ENCODE measurements at places on chromosomes 3 and 15.

- no peak for DNase-seq
These were observed 142.0 kb downstream of the ADAMTS17 start for GRCh38 chr15:100199711-100200286.

DNA sequence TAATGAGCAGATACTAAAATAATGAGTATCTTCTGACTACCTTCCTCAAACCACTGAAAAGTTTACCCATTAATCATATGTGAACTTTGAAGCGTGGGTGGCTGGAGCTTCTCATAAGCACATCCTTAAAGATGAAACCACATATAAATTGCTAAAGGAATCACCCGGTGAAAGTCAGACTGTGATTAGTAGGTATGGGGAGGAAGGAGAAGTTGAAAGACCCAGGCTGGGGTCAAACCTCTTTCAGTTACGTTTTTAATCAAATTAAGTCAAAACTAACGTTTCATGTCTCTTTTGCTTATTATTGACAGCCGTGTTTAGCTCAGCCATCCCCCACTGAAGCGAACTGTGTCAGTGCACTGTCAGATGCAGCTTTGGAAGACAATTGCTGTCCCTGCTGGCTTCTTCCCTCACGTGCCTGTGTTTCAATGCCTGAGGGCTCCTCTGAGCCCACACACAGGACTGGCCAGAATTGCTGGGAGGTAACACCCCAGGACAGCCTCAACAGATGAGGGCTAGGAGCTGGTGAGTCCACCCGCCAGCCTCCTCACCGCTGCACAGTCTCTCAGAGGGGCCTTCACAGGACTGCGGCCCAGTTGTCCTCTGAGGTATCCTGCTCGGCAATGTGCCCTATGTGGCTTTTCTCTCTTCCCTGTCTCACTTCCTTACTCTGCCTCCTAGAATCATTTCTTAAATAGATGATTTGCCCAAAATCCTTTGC, 29.3 kb upstream of the SH3BP5 start:
- DNase-seq, result peak; percentile 31

GRCh38 chr15:77162872-77163633, 92.1 kb upstream of the TSPAN3 start:
- no peak for DNase-seq

DNA sequence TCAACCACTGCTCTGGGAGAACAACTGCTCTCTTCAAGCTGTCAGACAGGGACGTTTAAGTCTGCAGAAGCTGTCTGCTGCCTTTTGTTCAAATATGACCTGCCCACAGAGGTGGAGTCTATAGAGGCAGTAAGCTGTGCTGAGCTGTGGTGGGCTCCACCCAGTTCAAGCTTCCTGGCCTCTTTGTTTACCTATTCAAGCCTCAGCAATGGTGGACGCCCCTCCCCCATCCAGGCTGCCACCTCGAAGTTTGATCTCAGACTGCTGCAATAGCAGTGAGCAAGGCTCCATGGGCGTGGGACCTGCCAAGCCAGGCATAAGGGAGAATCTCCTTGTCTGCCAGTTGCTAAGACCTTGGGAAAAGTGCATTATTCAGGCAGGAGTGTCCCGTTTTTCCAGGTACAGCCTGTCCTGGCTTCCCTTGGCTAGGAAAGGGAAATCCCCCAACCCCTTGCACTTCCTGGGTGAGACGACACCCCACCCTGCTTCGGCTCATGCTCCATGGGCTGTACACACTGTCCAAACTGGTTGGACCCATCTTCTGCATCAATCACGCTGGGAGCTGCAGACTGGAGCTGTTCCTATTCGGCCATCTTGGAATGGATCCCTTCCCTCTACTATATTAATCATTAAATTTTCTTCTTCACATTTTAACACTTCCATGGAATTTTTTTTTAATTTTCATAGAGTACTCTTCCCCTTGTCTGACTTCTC, 167.0 kb upstream of the UBE2E2 start:
- peak; percentile 36 for DNase-seq

DNA sequence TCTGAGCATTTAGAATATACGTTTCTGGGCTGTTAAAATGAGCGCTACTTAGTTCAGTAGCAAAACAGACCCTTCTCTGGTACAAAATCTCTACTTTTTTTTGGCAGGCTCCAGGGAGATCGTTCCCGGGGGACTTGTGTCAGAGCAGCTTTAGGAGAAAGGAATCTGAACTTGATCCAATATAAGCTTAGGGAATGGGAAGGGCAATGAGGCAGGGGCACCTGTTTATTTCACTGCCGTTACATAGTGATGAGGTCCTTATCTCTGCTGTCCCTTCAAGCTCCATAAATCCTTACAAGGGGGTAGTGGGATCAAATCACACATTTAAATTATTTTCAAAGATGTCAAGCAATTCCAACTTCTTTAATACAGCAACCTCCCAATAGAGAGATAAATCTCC, 128.7 kb upstream of the BNIP2 start:
- no peak for DNase-seq

Measured in activated CD4-positive, alpha-beta T cell treated with anti-CD3 and anti-CD28 coated beads, Interleukin-2, amount 10 ng/mL, durations not matched to agents 7 days and 5 days (primary cell).